ENCODE measurements at places on chromosomes 11 and 22.
A peak's percentile ranks its signal among the peaks of the same experiment; 100 is the strongest.

DNA sequence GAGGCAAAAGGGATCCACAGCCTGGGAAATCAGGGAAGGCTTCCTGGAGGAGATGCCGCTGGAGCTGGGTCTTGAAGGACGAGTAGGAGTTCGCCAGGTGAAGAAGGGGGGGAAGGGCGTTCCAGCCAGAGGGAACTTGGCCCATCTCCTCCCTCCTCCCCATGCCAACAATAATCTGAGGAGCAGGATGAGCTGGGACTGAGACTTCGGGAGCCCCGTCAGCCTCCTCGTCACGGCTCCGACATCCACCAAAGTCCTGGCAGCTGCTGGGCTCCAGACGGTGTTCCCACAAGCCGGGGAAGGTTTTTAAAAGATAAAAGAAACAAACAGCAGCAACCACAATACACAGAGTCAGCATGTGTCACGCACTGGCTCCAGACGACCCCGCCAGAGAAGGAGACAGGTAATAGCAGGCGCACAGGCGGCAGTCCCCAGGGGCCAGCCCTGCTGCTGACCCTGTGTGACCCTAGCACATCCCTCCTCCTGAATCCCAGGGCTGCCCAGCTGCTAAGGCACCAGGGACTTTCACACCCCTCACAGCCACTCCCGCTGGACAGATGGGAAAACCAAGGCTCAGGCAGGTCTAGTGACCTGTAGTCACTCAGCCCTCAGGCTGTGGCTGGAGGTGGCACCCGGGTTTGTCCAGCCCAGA lies 37.3 kb downstream of the NUP50 start:
- DNase-seq, result no peak

DNA sequence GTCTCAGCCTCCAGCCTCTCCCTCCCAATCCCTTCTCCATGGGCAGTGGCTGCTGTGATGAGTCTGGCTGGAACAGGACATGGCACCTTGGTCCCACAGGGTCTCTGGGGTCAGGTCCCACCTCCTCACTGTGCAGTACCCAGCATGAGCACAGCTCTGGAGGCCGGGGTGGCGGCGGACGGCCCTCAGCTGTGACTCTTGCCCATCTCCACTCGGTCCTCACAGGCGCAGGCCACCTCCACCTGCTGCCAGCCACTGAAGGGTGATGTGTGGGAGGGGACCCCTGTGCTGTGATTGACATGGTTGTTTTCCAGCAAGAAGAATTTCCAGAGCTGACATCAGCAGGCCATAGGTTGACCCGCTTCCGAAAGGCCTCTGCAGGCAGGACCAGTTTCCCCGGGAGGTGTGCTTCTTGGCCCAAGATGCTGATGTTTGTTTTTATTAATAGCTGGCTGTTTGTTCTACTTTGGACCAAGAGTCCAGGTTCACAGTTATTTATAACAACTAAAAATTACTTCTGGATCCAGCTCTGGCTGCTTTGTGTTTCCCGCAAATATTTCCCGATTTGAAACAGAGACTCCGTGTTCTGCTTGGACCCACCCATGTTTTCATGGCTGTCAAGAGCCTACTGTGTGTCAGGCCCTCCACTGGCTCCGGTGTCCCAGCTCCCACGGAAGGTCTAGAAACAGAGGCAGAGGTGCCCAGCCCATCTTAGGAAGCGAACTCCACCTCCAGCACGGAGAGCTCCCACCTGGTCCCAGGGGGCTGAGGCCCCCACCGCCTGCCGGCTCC lies 45.7 kb downstream of the SCUBE1 start:
- DNase-seq, result no peak

- peak; percentile 91 for DNase-seq
Observed at GRCh38 chr11:120335908-120336640, at the start of gene ARHGEF12. ARHGEF12 (plus strand) TSS chr11:120336413; CDS start chr11:120337244, 831 bp downstream.

- DNase-seq, result no peak
Observed at GRCh38 chr11:107953446-107953845, 25.2 kb downstream of the RAB39A start.

GRCh38 chr22:49515475-49515874 lies 312.2 kb downstream of the BRD1 start:
- no peak for DNase-seq

- no peak for DNase-seq
Observed at GRCh38 chr22:31056986-31057599, 24.0 kb upstream of the SMTN start.

GRCh38 chr22:49239264-49240015 lies 588.2 kb downstream of the BRD1 start:
- DNase-seq, result no peak

DNA sequence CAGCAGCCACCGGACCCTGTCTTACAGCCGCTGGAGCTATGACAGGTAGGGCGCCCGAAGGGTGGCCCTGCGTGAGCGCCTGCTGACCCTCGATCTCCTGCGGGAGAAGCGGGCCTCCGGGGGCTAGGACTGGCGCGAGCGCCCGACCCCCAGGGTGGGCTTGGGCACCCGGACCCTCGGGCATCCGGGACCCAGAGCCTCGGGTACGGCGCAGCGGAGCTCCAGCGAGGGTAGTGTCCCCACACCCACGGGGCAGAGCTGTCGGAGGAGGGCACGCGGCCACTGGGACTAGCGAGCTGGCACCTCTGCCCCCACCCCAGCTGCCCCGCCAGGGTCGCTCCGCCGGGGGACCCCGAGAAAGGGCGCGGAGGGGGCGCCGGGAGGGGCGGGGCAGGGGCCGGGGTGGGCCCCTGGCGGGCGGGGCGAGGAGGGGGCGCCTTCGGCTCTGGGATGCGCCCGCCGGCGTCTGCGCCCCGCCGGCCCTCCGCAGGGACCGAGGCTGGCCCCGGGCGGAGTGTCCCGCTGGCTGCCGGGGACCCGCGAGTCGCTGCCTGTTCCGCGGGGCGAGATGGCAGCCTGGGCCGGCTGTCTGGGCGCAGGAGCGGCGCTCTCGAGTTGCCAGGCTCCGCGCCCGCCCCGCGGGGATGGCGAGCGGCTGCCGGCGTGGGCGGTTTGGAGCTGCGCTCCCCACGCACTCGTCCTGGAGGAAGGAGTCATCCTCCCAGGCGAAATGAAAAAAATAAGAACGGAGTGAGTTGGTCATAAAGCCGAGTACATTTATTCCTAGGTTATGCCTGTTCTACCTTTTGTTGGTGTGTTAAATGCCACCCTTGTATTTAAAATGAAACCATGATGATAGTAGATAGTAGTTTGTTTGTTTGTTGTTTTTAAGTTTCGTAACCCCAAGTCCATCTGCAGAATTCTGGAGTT lies 32.4 kb downstream of the EIF3F start:
- peak; percentile 17 for DNase-seq

DNA sequence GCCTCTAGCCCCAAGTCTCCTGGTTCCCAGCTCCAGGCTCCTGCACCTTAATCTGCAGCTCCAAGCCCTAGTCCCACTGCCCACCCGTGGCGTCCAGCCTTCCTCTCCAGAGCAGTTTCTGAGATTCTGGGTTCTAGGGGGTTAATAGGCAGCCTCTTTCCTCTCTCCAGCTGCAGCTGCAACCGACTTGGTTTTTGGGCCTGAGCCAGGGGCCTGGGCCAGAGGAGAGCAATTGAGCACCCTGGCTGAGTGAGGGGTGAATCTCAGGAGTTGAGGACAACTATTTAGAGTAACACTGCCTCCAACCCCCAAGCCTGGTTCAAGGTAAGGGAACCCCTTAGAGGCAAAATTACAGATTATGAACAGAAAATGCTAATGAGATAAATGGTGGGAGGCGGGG lies 9.0 kb upstream of the CHRM1 start:
- DNase-seq, result no peak

DNA sequence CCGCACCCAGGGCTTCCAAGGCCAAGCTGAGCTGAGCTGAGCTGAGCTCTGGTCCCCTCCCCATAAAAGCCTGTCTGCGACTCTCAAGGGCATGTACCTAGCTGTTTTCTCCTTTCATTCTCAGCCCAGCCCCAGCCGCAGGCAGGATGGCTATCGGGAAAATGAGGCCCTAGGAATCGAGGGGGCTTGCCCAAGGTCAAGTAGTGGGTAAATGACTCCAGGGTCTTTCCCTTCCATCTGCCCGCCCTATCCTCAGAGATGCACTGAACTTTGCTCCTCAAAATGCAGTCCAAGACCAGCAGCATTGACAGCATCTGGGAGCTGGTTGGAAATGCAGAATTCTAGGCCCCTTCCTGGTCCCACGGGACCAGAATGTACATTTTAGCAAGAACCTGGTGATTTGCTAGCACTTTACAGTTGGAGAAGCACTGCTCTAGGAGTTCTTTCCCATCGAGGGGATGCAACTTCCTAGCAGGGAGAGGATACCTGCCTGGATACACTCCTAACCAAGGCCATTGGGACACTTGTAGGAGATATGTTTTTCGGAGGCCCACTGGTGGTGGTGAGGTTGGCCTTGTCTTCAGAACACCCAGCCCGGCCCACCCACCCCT lies 43.2 kb upstream of the ACCSL start:
- DNase-seq, result no peak

GRCh38 chr22:24796056-24796455 lies 10.0 kb upstream of the SGSM1 start:
- DNase-seq, result no peak

DNA sequence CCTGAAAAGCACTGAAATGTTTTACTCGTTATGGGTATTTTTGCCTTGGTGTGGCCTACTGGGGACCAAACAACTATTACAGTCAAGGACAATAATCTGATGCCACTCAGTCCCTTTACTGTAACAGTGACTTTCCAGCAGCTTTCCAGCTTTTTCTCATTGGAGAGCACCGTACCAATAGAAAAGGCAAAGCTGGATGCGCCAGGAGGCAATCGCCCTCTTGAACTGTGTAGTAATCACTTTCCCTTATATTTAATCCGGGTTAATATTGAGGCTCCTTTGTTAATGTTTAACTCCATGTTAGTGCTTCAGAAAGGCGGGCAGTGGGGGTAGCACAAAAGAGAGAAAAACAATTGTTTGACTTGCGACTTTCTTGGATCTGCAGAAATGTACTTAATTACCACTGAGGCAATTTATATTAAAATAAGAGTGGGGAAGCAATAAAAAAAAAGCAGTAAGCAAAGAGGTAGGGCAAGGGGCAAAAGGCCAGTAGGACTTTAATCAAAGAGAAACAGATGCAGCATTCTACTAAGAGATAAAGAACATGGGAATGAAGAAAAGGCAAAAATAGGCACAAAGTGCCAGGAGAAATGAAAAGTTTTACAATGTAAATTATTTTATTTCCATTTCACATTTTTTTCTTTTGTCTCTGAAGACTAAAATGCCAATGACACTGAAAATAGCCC lies 81.6 kb downstream of the LRRC4C start:
- no peak for DNase-seq

DNA sequence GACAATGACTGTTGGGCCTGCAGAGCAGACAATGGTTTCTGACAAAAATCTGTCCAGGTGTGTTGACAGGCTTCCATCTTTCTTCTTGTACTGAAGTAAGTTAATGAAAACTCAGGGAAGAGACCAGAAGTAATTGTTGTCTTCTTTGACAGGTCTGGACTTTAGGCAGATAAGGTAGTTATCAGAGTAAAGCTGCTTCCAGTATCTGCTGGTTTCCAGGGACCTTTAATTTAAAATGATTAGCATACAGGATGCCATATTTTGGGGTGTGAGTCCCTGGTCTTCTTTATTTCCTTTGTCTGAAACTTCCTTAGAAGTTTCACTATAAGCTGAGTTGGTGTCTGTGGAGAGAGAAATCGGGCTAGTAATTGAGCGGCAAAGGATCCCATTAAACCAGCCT lies 1.4 kb downstream of the TMX2 start:
- no peak for DNase-seq

- DNase-seq, result no peak
Observed at GRCh38 chr11:11374358-11375148, 21.5 kb upstream of the CSNK2A3 start.

- DNase-seq, result no peak
Observed at GRCh38 chr11:77865805-77866204, 44.9 kb downstream of the AAMDC start.

- no peak for DNase-seq
Observed at GRCh38 chr22:42863349-42863961, 6.4 kb upstream of the ARFGAP3 start.

- DNase-seq, result peak; percentile 94
Observed at GRCh38 chr11:14203321-14203720, 155.7 kb downstream of the RRAS2 start.

GRCh38 chr11:38019072-38019775 lies 1421.2 kb upstream of the RAG2 start:
- DNase-seq, result no peak

DNA sequence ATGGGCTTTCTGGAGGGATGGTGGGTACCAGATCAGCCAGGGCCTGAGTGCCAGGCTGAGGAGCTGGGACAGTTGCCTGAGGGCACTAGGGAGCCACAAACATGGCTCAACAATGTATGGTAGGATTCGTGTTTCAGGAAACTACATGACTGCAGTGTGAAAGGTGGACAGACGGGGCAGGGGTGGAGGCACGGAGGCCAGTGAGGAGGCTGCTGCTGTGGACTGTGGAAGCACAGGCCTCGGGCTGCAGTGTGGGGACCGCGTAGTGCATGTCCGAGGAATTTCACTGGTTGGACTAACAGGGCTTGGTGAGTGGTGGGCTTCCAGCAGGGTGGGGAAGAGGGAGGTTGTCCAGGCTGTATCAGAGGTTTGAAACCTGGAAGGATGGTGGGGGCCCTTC lies 7.8 kb downstream of the P2RY2 start:
- DNase-seq, result no peak

DNA sequence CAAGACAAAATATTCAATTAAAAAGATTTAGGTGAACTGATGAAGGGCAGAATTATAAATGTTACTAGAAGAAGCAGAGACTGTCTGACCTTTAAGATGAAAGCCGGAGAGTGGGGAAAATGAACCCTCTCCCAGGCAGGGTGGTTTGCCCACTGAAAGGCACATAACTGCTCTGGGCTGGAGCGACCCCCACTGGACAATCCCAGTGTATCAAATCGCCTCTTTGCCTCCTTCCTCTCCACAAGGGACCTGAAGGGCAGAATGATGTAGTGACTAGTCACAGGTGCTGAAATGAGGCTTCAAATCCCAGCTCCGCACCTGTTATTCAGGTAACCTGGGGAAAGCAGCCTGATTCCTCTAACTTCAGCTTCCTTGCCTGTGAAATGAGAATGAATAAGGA lies 69.0 kb downstream of the EFCAB6 start:
- DNase-seq, result peak; percentile 11

GRCh38 chr11:45585205-45585604 lies 80.2 kb downstream of the CHST1 start:
- DNase-seq, result no peak

GRCh38 chr11:66885950-66886440 lies 29.1 kb downstream of the LRFN4 start:
- DNase-seq, result no peak

GRCh38 chr11:68120273-68121066 lies 718 bp downstream of the CHKA start:
- peak; percentile 27 for DNase-seq

GRCh38 chr11:58757439-58757838 lies 25.7 kb upstream of the GLYAT start:
- no peak for DNase-seq

GRCh38 chr22:27718186-27719035 lies 83.1 kb downstream of the MN1 start:
- DNase-seq, result no peak

DNA sequence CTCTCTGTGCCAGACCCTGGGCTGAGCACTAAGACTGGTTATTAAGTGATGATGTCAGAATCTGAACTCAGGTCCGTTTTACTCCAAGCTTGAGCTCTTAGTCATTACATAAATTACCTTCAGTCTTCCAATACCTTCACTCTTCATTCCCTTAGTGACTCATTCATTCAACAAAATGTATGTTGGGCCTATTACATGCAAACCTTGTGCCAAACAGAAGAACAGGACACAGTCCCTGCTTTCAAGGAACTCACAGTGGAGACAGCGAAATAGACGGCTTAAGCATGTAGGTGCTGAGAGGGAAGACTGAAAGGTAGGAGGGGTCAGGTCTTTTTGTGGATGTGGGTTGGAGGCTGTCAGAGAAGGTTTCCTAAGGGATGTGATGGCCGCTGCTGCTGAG lies 3.3 kb downstream of the KCTD14 start:
- no peak for DNase-seq

GRCh38 chr22:50485221-50486131 lies 1.2 kb upstream of the MIOX start:
- no peak for DNase-seq
